SW 1271 (cell line): ENCODE measurements at places on chromosomes 16 and 17.
A peak's percentile ranks its signal among the peaks of the same experiment; 100 is the strongest.

GRCh38 chr16:57801098-57801808, 1.0 kb downstream of the KIFC3 start:
- DNase-seq, result peak; percentile 44

DNA sequence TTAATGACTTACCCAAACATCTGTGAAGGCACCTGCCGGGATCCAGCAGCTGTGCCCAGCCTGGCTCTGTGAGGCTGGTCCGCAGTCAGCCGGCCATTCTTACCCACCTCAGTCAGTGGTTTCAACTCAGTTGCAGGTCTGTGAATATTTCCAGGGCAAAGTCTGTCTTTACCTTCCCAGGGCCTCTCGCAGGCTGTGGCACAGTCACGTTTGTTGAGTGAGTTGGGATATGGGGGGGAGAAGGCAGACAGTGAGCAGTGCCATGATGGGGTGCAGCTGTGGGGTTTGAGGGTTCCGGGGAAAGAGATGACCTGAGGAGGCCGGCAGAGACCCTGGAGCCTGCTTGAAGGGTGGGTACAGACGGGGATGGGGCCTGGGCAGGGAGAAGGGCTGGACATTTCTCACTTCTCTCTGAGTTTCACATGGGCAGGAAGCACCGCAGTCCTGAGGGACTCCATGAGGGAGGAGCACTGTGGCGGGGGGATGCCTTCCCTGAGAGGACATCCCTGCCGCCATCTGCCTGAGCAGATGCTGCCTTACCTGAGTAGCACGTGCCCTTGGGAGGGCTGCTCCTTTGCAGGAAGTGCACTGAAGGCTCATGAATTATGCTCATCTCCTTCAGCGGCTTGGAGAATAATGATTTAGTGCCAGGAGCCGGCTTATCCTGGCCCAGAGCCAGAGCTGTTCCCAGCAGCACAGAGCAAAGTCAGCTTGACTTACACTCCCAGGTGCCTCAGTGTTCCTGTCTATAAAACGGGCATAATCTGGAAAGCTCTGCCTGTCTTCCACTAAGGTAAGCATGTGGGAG, 48.1 kb downstream of the KSR1 start:
- DNase-seq, result no peak

DNA sequence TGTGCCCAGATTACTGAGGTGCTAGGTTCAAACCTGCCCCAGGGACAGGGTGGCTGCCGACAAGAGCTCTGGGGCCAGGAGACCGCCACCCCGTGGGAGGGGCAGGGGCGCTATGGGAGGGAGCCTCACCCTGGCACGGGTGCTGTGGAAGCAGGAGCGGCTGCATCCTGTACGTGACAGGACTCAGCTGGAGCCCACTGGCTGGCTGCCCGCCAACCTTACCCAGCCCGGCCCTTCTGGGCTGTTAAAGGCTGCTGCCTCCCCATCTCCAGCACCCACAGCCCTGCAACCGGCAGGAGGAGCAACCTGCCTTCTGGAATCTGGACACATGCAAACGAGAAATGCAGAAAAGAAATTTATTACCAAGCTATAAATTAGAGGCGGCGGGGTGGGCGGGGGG, 11.2 kb downstream of the PAM16 start:
- DNase-seq, result no peak

DNA sequence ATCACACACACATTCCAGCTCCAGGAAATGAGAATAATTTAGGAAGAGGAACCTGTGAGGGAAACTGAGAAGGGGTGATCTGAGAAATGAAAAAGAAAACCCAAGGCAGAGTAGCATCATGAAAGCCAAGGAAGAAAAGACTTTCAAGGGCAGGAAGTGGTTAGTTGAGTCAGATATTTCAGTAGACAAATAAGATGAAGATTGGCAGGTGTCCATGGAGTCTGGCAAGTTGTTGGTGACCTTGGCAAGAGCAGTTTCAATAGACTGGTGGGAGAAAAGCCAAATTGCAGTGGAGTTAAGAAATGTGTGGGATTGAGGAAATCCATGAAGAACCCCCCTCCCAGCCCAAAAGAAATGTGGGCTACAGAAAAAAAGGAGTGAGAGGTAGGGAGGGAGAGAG, 10.7 kb downstream of the GNAO1 start:
- peak; percentile 29 for DNase-seq

DNA sequence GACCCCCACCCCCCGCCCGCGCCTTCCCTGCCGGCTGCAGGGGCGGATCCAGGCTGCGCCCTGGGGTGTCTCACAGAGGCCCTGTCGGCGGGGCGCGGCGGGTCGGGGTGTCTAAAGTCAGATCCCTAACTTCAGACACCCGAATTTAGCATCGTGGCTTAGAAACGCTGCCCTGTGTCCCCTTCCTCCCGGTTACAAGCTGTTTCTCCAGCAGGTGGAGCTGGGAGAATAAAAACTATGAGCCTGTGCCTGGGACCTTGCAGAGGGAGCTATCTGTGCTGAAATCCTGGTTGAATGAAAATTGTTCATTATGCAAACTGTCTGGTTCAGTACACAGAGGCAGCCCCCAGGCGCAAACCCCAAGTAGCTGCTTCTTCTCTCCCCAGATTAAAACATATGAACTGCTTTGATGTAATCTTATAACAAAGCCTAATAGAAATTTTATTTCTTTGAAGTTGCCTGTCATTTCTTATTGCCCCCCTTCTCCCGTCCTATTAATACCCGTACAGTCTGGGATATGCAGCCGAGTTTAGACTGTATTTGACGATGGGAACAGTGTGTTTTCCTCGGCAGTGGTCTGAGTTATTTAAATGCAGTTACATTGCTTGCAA, 79.0 kb downstream of the RPA1 start:
- peak; percentile 14 for DNase-seq

GRCh38 chr17:56596691-56597494, 3.4 kb downstream of the NOG start:
- DNase-seq, result no peak

DNA sequence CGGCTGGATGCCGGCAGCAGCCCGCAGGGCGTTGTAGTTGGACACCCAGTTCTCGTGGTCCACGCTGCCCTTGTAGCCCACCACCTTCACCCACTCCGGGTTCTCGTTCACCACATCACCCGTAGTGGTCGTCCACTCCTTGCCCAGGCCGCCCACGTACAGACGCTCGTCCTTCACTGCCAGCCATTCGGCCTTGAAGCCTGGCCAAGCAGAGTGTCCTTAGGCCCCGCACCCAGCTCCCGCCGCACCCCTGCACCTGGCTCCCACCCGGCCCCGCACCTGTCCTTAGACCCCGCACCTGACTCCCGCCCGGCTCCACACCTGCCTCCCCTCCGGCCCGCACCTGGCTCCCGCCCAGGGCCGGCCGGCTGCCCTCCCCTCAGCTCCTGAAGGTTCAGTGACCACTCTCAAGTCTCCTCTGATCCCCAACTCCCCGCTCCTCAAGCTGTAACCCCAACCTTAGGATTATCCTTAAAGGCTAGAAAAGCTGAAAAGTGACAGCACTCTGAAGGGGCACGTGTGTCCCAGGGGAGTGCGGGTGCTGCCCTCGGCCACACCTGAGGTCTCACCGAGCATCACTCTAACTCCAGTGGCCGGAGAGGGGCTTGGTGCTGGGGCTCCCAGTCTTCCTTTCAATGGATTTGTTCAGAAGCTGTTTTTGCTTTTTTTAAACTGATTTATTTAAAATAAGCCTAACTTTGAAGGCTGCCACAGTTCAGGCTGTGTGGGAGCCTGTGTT, 14.4 kb downstream of the CANT1 start:
- no peak for DNase-seq
